ENCODE measurements at places on chromosomes 4 and X.

DNA sequence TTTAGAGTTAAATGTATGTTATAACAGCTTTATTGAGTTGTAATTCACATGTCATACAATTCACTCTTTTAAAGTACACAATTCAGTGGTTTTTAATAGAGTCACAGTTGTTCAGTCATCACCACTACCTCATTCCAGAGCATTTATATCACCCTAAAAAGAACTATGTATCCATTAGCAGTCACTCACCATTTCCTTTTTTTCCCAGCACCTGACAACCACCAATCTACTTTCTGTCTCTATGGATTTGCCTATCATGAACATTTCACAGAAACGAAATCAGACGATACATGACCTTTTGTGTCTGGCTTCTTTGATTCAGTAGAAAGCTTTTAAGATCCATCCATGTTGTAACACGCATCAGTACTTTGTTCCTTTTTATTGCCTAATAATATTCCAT is 52.9 kb upstream of the FRAS1 start:
- DNase-seq: no peak

GRCh38 chrX:69815519-69815918 is 199.6 kb downstream of the EDA start:
- DNase-seq: no peak

DNA sequence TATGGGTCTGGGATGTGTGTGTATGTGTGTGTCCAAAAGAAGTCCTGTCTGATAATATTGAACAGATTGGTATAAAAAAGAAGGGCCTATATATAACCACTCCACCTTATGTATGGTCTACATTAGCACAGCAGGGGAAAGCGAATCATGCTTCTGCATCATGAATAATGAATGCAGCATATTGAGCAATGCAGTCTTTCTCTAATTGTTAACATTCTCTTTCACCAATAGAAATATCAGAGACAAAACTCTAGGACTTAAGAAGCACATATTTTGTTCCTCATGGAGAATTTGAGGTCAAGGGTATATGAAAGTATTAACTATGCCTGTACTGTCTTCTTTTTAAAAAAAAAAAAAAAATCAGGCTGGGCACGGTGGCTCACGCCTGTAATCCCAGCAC is 264.3 kb upstream of the NOCT start:
- no peak for DNase-seq

DNA sequence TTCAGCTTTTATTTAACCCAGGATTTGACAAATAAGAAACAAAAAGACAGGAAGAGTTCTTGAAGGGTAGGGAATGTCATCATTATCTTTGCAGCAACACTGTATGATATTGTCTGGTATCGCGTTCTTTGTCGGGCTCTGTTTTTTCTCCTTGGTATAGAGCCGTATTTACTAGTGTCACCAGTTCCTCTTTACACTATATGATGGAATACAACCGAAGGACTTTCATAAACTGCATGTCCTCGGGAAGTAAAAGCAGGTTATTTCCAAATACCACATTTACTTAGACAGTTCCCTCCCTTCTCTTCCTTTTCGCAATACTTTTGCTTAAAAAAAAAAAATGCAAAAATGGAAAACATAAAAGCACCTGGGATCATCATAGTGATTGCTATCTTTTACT is 96.6 kb upstream of the IL13RA1 start:
- DNase-seq: no peak

- DNase-seq: no peak
These were observed 3.9 kb downstream of the RBM10 start for GRCh38 chrX:47148946-47149345.

DNA sequence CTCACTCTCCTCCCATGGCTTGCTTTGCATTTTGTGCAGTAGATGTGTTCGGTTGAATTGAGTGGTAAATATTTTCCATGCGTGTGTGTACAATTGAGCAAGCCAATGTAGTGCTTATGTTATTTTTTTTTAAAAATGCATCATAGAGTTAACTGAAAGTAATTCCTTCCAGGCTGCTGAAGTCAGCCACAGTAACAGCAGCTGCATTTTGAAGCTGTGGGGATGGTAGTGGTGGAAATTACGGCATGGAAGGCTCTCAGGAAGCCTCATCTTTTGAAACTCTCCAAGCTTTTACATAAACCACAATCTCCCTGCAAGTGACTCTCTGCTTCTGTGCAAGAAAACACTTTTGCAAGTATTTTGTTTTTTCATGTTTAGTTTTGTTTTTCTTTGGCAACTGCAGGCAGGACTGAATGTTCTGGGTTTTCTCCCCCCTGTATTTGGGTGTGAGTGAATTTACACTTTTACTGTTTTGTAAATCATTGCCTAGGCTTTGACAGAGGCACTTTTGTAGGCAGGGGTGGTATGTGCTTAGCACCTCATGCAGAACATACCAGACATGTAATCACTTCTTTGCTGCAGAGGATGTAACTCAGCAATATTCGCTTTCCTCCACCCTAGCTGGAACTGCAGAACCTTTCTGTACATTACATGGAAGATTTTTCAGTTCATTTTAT is 56.2 kb downstream of the LRRC66 start:
- DNase-seq: no peak

DNA sequence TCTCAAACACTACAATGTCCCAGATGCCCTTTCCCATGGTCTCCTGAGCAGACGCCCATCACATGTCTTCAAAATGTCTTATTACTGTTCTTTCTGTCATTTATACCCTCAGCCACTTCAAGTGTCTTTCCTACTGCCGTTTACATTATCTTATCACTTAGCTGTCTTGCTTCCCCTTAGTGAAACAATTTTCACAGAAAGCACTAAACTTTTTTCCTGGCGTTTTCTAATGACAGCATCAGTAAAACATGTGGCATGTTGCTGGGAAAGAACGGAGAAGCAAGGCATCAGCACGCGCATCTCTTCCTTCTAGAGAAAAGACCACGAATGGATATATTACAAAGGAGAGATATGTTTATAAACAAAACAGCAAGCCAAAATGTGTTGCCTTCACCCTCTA is 189.7 kb upstream of the SLIT2 start:
- DNase-seq: no peak

GRCh38 chr4:168805341-168805740 is 204.7 kb downstream of the CBR4 start:
- no peak for DNase-seq

DNA sequence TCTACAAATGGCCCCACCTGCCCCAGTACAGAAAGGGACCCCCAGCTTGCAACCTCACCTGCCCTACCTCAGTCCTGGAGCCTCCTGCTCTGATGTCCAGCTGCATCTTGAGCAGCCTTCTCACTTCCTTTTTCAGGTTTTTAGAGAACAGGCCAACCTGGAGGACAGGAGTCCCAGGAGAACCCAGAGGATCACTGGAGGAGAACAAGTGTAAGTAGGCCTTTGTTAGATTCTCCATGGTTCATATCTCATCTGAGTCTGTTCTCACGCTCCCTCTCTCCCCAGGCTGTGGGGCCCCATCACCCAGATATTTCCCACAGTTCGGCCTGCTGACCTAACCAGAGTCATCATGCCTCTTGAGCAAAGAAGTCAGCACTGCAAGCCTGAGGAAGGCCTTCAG is 3.6 kb downstream of the MAGEA11 start:
- DNase-seq: no peak

DNA sequence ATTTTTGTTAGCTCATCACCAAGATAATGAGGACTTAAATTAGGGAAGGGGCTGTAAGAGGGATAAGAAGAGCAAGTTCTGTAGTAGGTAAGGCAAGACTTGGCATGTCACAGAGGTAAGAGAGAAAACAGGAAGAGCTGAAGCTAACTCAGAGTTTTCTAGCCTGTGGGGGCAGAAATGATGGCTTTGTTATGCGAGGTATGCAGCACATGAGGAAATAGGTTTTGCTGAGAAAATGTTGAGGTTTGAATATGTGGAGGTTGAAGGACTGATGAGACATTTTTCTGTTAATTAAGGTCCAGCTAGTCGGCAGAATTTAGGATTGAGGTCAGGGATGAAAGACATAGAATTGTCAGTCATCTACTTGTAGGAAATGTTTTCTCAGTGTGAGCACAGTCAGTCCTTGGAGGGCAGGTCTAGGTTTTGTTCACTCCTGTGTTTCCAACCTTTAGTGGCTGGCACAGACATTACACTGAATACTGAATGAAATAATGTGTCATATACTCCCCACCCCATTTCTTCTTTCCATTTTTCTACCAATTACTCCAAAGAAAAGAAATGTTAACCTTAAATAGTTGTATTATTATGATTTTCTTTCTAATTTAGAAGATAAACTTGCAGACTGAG is 154.0 kb upstream of the AADAT start:
- no peak for DNase-seq

- DNase-seq: no peak
These were observed 108.2 kb downstream of the PCDH7 start for GRCh38 chr4:30828264-30828926.

DNA sequence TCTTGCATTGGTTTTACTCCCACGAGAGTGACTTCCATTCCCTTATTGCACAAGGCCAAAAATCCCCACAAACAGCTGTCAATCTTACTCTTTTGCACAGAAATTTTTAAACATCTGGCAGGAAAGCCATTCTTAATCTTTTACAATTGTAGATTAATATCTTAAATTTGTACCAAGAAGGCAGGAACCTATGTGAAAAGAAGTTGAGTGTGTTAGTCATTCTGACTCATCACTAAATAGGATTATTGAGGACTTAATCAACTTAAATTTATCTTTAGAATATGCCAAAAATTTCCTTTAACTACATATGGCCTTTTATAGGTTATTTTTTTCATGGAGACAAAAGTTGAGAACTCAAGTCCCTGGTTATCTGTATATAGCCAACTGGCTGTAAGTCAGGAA is 49.0 kb upstream of the VEGFC start:
- no peak for DNase-seq

- no peak for DNase-seq
These were observed 164.5 kb upstream of the ARX start for GRCh38 chrX:25180242-25180641.

DNA sequence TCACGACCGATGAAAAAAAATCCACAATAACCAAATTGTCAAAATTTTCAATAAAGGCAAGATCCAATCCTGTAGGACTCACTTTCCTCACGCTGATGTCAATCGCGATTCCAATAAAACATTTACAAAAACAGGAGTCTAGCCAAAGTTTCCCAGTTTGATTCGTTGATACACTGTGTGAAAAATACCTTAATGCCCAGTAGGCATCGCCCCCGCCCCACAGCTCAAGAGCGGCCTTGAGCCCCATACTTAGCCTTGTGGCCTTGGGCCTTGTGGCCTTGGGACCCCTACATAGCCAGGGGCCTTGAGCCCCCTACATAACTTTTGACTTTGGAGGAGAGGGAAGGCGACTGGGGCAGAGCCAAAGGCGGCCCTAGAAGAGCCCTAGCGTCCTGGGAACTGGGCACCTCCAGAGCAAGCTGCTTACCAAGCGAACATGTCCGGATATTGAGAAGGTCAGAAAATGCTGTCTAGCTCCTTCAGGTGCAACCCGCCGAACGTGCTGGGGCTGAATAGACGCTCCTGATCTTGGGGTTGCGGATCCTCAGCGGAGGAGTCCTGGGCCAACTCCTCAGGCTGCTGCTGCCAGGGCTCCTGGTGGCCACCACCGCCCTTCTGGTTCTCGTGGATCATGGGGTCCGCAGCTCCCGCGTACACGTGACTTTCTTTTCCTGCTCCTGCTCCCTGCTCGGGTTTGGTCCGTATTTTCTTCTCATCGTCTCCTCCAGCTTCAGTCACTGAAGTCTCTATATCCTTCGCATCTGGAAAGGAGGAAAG is 62.9 kb downstream of the RHOXF2B start:
- no peak for DNase-seq

- no peak for DNase-seq
These were observed 17.8 kb upstream of the ZNF827 start for GRCh38 chr4:145956288-145956890.

GRCh38 chr4:10281996-10282395 is 165.4 kb upstream of the WDR1 start:
- DNase-seq: no peak

- no peak for DNase-seq
These were observed 37.6 kb downstream of the PGRMC2 start for GRCh38 chr4:128249787-128250668.

- DNase-seq: no peak
These were observed 18.9 kb downstream of the PLS3 start for GRCh38 chrX:115579786-115580294.

DNA sequence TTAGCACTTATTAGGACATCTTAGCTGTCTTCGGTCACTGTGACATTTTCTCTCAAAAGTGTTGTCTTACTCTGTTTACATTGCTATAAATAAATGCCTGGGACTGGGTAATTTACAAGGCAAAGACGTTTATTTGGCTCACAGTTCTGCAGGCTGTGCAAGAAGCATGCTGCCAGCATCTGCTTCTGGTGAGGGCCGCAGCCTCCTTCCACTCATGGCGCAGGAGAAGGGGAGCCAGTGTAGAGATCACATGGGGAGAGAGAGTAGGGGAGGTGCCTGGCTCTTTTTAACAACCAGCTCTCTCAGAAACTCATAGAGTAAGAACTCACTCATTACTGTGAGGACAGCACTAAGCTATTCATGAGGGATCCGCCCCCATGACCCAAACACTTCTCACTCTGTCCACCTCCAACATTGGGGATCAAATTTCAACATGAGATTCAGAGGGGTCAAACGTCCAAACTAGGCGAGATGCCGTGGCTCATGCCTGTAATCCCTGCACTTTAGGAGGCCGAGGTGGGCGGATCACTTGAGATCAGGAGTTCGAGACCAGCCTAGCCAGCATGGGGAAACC is 43.5 kb upstream of the HERC6 start:
- DNase-seq: no peak

DNA sequence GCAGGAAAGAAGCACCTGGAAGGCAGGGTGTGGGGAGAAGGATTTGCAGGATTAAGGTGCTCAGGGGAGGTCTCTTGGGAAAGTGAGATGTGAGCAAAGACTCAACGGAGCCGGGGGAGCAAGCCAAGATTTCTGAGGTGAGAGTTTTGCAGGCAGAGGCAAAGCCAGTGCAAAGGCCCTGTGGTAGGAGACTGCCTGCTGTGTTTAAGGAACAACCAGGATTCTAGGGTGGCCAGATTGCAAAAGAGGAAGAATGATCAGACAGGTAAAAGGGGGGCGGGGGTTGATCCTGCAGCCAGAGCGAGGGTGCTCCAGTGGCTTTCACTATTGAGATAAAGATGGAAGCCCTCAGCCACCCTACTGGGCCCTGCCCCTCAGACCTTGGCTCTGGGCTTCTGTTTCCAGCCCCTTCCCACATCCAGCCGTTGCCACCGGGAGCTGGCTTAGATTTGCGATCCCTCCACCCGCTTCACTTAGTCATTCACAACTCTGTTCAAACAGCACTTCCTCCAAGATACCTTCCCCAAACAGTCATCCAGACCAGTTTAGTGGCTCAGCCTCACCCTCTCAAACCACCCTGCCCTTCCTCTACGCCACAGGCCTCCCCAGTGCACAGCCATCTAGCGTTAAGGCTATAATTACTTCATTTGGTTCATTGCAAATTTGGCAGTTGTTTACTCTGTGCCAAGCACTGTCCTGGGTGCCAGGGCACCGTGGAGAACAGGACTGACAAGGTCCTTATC is 23.3 kb upstream of the BCOR start:
- DNase-seq: no peak

GRCh38 chrX:38929966-38930421 is 128.7 kb downstream of the MID1IP1 start:
- no peak for DNase-seq

- no peak for DNase-seq
These were observed 248.6 kb downstream of the HNRNPD start for GRCh38 chr4:82124932-82125786.
